ENCODE measurements at places on chromosomes 12 and 14. TPM values are rescaled to one million over a fixed set of nuclear protein-coding genes. Genes with fewer than 3 reads are reported as not detected.

The OVCH1 gene
- total RNA-seq, result 0.51 TPM

The ZC2HC1C gene
- total RNA-seq, result 1.5 TPM

The LRP1-AS gene
- not detected for total RNA-seq

The RAB5B gene
- total RNA-seq, result 46.2 TPM

The ALDH2 gene
- 53.7 TPM for total RNA-seq

The ASB2 gene
- total RNA-seq, result 0.99 TPM

The OR6C6 gene
- total RNA-seq, result not detected

The TMEM233 gene
- total RNA-seq, result under 0.01 TPM

The LEMD3 gene
- 17.7 TPM for total RNA-seq

The RAB15 gene
- 3.6 TPM for total RNA-seq

Data from fibroblast of lung (primary cell).